ENCODE measurements at places on chromosomes 13 and 19.

DNA sequence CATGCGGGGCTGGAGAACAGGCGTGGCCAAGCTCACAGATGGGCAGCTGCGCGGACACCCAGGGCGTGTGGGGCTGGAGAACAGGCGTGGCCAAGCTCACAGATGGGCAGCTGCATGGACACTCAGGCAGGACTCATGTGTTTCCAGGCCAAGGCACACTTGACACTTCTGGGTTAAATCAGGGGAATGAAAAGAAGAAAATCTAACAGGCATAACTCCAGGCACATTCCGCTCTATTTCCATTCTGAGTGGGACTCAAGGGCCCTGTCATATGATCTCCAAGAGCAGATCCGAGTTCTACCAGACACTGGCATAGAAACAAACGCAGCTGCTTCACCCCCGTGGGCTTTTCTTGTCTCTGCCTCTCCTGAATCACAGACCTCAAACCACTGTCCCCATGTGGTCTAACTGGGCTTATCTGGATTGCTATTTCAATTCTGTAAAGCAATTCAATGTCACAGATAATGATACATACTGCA, 17.4 kb upstream of the C13orf46 start:
- no peak for DNase-seq

- DNase-seq: no peak
Observed at GRCh38 chr19:34560229-34560628, 78.7 kb downstream of the WTIP start.

GRCh38 chr13:114275304-114275703, 6.1 kb upstream of the UPF3A start:
- DNase-seq: no peak

DNA sequence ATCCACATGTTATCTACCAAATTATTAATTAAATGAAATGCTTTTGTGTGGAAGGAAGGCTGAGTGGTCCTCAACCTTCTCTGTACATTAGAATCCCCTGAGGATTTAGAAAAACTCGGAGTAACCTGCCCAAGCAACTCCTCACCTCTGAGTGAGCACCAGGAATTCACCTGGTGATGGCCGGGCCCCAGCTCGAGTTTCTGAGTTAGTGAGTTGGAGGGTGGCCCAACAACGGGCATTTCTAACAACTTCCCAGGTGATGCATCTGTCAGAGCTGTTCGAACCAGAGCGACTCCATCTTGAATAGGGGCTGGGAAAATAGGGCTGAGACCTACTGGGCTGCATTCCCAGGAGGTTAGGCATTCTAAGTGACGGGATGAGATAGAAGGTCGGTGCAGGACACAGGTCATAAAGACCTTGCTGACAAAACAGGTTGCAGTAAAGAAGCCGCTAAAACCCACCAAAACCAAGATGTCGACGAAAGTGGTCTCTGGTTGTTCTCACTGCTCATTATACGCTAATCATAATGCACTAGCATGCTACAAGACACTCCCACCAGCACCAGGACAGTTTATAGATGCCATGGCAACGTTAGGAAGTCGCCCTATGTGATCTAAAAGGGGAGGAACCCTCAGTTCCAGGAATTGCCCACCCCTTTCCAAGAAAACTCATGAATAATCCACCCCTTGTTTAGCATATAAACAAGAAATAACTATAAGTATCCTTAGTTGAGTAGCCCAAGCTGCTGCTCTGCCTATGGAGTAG, 44.2 kb upstream of the SHISA2 start:
- no peak for DNase-seq

DNA sequence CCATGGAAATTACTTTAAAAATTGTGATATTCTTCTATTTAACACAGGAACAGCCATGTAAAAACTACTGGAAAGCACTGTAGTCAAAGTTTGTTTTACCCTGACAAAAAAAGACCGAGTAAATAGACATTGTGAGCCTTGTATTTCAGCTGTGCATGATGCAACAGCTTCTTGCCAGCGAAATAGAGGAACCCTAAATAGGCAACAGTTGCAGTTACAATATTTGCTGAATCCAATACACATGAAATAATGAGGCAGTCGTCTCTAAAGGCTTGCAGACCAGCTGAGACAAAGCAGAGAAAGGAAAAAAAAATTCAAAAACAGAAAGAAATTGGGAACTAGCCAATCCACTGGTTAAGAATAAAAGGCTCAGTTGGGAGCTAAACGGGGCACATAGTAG, 1001.1 kb downstream of the OLFM4 start:
- DNase-seq: no peak

DNA sequence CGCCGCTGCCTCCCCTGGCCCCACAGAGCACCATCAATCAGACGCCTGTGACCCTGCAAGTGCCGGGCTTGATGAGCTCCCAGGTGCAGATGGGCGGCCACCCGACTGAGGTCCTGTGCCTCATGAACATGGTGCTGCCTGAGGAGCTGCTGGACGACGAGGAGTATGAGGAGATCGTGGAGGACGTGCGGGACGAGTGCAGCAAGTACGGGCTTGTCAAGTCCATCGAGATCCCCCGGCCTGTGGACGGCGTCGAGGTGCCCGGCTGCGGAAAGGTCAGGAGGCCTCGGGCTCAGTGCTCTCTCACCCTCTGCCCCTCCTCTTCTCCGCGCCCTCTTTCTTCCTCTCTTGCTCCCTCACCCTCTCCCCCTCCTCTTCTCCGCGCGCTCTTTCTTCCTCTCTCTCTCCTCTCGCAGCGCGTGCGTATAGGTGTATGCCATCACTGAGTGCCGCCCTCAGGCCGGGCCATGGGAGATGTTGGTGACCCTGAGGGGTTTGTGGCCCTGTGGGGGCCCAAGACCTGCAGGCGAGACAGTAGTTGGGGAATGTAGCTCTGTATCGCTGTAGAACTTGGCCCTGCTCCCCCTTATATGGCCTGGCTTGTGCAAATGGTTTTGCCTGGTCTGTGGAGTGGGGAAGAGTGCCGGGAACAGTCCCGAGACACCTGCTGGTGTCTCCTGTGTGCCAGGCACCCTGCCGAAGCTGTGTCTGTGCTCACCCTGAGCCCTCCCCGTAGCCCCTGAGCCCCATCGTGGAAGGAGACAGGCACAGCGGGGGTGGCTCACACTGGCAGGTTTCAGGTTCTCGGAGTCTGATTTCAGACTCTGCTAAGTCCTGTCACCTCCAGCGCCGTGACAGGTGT, 5.4 kb upstream of the EPN1 start:
- no peak for DNase-seq

- peak; percentile 30 for DNase-seq
Observed at GRCh38 chr19:33767898-33768413, 28.7 kb upstream of the KCTD15 start.

GRCh38 chr19:35268536-35269437, at the start of gene USF2:
Gene USF2 (plus strand): TSS chr19:35268962. CDS start chr19:35269102, 140 bp downstream.
- DNase-seq: peak; percentile 71
